ENCODE measurements at places on chromosomes 11 and 22.

DNA sequence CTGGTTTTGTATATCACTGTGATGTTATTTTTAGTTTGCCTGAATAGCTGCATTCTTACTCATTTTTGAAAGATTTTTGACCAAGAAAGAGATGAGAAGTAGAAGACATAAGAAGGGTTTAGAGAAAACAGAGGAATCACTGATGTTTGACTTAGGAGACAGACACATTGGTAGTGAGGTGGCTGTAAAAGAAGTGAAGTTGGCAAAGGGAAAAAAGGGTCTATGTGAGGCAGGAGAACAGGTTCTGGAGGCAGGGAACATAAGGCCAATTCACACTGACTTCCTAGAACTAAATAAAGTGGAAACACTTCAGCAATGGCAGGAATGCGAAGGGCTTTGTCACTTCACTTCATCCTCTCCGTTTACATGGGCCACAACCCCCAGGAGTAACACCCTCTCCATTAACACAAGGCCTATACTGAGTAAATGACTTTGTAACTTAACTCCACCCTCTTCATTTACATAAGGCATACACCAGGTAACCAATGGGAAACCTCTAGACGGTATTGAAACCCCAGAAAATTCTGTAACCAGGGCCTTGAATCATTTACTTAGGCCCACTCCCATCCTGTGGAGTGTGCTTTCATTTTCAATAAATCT lies 36.5 kb downstream of the CTSC start:
- DNase-seq = peak; percentile 51

- DNase-seq = peak; percentile 62
These were observed 101.2 kb downstream of the BCR start for GRCh38 chr22:23281406-23282088.

- no peak for DNase-seq
These were observed 6.7 kb downstream of the DUSP8 start for GRCh38 chr11:1565173-1565903.

GRCh38 chr11:110468121-110468520 lies 38.4 kb downstream of the FDX1 start:
- DNase-seq = no peak

- DNase-seq = no peak
These were observed 25.5 kb downstream of the CHORDC1 start for GRCh38 chr11:90197377-90197776.

- DNase-seq = no peak
These were observed 375.2 kb downstream of the BRD1 start for GRCh38 chr22:49452362-49452946.

GRCh38 chr22:43377548-43377895 lies 34.3 kb upstream of the MPPED1 start:
- DNase-seq = no peak

DNA sequence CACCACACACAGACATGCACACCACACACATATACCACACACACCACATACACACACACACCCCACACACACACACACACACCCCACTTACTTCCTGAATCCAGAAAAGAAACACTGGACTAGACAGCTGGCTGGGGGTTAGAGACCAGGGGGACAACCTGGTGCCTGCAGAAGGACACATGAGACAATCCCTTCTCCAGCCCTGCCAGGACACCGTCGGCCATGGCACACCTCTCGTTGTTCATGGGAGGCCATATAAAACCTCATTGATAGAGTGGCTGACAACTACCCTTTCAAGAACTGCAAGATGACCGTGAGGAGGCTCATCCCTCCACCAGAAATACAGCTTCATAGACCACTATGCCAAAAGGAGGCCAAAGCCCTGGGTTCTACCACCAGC lies 54.3 kb downstream of the IGSF9B start:
- no peak for DNase-seq
